ENCODE measurements at places on chromosomes 6 and 20.
A peak's percentile ranks its signal among the peaks of the same experiment; 100 is the strongest.

GRCh38 chr6:153989989-153990388 is 49.1 kb upstream of the OPRM1 start:
- DNase-seq, result no peak

DNA sequence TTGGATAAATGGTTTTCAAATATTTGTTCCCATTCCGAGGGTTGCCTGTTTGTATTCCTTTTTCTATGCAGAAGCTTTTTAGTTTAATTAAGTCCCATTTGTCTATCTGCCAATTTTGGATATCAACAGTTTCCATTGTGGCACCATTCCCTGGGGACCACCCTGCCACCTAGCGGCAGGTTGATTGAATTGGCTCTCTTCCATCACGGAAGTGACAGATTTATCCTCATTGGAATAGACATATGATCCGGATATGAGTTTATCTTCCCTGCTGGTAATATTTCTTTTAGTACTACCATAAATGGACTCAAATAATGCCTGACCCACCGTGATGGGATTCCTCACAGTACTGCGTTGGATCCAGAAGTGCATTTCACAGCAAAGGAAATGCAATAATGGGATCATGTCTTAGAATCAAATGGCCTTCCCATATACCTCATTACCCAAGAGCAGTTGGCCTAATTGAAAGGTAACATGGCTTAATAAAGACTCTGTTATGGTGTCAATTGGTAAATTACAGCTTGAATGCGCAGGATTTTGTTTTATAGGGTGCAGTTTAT is 327.0 kb downstream of the BMP2 start:
- DNase-seq, result no peak

DNA sequence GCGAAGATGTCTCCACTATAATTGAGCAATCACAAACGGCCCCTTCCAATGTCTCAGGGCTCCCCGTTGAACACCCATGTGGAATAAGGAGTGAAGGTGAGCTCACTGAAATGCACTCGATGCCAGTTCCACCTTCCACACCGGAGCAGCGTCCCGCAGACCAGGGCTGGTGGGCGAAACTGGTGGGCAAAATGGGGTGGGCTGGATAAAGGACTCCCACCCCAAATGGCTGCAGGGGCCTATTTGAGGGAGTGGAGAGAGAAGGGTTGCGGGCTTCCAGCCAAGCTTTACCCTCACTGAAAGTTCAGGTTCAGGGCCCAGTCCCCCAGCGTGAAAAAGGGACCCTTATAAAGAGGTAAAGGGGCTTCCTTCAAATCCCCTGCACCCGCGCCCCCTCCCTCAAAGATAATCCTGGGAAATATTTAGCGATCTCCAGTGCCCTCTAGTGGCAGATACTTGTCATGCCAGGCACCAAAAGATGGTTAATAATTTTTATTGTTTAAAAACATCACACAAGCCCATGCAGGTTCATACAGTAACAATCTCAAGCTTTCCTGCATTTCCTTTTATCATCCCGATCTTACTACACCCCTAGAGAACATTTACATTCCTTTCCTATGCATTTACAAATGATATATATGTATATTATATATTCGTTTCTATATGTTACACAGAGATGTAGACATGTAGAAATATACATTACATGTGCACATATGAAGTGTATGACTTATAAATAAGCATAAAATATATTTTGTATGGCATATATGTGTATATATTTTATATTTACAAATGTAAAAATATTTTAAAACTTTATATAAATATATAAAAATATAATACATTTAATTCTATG is 58.2 kb upstream of the NKX2-2 start:
- DNase-seq, result no peak

DNA sequence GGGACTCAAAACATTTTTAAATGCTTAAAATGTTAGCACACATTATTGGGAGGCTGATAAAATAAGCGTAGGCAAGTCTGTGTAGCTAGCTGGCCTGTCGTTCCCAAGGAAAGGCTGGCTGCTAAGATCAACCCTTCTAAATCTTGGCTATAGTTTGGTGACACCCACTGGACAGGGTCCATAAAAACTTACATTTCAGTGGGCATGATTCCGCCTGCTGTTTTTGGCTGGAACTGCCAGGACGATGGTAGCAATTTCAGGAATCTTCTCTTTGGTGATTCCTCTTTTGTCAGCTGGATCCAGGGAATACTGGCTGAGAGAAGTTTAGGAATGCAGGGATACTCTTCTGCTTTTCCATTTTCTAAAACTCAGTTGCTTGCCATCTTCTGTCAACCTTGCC is 162.2 kb downstream of the NKAIN2 start:
- DNase-seq, result no peak

GRCh38 chr6:47407300-47408281 is 70.0 kb upstream of the CD2AP start:
- no peak for DNase-seq

DNA sequence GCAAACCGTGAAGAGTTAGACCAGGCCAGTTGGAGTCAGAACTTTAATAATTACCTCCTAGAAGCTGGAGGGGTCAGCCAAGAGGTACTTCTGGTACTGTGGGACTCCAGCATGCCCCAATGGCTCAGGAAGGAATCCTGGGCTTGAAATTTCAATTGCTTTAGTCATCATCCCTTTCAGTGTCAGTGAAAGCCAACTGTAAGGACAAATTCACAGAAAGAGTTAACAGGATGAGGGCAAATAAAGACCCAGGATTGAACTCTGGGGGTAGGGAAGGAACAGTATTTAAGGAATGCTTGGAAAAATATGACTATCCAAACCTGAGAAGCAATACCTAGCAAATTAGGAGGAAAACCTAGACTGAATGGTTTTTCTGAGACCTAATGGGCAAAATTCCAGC is 735.1 kb upstream of the MARCKS start:
- DNase-seq, result no peak

- no peak for DNase-seq
These were observed 25.9 kb downstream of the PYGB start for GRCh38 chr20:25273541-25274358.

DNA sequence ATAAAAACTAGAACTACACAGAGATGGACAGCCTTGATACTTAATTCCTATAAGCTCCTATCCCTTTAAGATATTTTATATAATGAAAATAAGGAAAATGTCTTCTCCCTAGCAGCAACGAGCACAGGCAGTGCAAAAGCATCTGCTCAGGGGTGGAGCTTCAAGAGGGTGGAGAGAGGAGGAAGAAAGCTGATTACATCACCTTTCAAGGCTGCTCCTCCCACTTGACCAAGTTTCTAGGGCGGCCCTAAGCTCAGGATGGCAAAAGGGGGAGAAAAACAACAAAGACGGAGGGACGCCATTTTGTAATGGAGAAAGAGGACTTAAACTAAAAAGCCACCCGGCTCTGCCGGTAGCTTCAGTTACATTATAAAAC is 2.2 kb downstream of the PPP1R10 start:
- DNase-seq, result peak; percentile 69

DNA sequence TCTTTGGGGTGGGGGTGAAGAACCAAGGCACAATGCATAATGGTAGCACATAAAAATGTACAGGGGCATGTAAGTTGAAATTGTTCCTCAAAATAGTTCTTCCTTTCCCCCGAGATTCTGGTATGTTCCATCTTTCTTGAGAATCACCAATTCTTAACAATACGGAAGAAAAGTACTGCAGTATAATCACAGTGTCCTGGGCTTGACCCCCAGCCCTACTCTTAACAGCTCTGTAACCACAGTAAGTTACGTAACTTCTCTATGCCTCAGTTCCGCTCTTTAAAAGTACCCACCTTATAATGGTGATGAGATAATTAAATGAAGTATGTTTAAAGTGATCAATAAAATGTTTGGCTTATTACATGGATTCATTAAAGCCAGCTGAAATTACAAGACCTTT is 104.5 kb downstream of the SMLR1 start:
- no peak for DNase-seq

- DNase-seq, result no peak
These were observed 232.3 kb downstream of the NFATC2 start for GRCh38 chr20:51310216-51310615.

- DNase-seq, result no peak
These were observed 12.3 kb downstream of the MYT1 start for GRCh38 chr20:64176551-64176950.

- DNase-seq, result no peak
These were observed 154.3 kb downstream of the CCDC170 start for GRCh38 chr6:151647976-151648639.

DNA sequence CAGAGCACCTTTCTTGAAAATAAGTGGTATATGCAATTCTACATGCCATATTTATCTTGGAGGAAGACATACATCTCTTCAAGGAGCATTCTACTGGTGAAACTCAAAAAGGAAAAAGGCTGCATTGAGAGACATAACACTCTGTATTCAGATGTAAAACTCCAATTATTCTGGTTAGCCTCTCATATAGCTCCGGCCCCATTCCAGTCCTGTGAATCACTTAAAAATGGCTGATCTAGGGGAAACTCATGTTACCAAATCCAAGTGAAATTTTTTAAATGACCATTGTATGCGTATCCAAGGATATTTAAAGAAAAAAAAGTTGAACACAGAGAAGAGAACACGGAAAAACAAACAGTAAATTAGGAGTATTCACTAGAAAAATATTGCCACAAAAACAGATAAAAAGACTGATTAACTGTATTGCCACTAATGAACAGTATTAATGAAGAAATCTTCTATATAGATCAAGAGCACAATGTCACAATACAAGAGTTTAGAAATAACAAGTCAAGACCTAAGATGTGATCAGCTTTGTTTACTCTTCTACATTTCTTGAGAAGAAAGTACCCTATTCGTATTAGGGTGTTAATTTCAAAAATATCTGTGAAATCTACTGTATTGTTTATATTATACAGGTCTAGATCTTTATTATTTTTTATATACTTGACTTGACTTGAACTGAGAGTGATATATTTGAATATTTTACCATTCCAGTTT is 124.5 kb upstream of the GJE1 start:
- no peak for DNase-seq

All from mesothelial cell of epicardium (in vitro differentiated cells).